ENCODE measurements at places on chromosomes 2 and 18.

- DNase-seq, result no peak
These were observed 245.1 kb downstream of the NEDD4L start for GRCh38 chr18:58288921-58289797.

DNA sequence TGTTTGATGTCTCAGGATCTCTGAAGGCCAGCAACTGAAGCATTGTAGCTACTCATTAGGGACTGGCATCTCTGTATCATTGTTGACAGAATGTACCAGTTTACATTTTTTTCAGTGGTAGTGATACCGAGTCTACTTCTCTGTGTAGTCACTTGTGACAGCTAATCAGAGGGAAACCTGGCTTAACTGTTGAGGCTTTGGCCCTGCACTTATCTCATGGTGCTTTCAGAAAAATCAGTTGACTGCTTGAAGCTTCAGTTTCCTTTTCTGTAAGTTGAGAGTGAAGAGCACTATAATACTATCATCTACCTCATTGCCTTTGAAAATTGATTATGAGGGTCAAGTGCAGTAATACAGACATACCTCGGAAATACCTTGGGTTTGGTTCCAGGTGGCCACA lies 90.0 kb downstream of the COMMD1 start:
- no peak for DNase-seq

GRCh38 chr2:157302492-157303099 lies 23.0 kb downstream of the ERMN start:
- DNase-seq, result no peak

GRCh38 chr2:79660557-79660956 lies 147.7 kb downstream of the CTNNA2 start:
- no peak for DNase-seq

DNA sequence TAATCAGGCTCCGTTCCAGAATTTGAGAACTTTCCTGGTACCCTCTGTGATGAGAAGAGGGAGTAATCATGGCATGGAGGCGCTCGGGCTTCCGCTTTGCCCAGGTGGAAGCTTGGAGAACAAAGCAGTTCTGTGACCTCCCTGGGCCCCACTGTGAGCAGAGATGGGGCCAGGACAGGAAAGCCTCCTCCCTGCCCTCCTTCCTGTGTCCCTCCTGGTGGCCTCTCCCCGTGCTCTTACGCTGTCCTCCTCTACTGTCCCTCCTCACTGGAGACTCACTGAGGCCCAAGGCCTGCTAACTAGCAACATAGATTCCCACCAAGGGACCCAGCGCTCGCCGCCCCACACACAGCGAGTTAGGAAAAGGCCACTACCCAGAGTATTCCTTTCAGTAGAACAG lies 119.8 kb downstream of the MAPK4 start:
- DNase-seq, result no peak

GRCh38 chr2:161017780-161018470 lies 142.3 kb upstream of the TANK start:
- DNase-seq, result no peak

GRCh38 chr18:68733707-68734106 lies 18.8 kb upstream of the TMX3 start:
- DNase-seq, result no peak

DNA sequence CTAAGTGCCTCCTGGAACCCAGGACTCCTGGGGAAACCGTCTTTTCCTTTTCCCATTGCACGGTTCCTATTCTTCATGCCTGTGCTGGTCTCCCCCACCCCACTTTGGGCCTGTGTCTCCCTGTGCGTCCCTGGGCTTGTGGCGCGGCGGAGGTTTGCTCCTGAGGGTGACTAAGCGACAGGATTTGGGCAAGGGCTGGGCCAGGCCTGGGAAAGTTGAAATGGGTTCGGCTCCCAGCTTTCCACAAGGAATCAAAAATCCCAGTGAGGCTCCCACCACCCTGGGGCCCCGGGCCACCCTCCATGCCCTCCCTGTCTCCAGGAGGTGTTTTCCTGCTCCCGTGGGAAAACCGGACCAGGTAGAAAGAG lies 197.6 kb downstream of the NDUFA10 start:
- DNase-seq, result no peak

DNA sequence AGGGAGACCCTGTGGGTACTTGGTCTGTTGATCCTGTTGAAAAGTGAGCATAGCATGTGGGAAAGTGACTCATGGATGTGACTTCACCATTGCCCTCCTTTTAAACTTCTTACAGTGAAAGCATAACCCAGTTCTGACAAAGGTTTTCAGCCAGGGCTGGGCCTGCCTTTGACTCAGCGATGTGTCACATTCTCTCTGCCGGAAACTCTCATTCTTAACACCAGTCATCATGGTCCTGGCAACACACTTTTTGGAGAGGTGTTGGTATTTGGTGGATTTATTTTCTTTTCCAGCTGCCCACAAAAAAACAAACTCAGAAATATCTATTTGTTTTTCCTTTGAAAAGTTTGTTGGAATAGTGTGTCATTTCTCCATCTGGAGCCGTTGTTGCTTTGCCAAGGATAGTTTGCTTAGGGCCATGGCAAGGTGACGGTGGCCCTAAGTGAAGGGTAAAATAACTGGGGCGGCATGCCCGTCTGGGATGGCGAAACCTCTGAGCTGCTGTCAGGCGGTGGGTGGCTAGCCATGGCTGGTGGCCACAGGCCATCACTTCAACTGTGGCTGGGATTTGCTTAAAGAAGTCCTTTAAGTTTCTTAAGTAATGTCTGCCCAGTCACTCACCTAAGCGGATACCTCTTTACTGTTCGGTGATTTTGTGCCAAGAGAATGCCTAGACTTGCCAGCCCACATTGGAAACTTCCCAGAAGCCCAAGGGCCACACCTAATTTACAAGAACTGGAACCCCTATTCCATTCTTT lies 123.3 kb downstream of the LTBP1 start:
- DNase-seq, result no peak

- no peak for DNase-seq
These were observed 613.1 kb downstream of the ZEB2 start for GRCh38 chr2:143906850-143907249.

DNA sequence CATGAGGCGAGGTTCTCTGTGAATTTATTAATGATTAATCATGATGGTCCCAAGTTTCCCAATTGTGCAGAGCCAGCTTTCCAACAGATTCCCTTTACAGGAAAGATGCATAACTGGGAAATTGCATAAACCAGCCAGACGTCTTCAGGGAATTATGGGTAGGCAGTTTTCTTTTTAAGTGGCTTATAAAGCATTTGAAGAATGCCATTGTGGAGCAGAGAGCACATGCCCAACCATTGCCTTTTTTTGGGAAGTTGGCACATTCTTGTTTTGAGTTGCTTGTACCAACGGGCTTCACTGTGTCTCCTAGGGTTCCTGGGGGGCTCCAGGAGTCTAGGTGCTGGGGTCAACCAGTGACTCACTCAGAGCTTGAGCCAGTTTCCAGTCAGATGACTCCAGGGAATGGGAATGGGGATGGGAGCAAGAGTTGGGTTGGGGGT lies 231.7 kb upstream of the FOSL2 start:
- DNase-seq, result no peak

- DNase-seq, result no peak
These were observed 54.5 kb downstream of the ODC1 start for GRCh38 chr2:10393640-10393982.

DNA sequence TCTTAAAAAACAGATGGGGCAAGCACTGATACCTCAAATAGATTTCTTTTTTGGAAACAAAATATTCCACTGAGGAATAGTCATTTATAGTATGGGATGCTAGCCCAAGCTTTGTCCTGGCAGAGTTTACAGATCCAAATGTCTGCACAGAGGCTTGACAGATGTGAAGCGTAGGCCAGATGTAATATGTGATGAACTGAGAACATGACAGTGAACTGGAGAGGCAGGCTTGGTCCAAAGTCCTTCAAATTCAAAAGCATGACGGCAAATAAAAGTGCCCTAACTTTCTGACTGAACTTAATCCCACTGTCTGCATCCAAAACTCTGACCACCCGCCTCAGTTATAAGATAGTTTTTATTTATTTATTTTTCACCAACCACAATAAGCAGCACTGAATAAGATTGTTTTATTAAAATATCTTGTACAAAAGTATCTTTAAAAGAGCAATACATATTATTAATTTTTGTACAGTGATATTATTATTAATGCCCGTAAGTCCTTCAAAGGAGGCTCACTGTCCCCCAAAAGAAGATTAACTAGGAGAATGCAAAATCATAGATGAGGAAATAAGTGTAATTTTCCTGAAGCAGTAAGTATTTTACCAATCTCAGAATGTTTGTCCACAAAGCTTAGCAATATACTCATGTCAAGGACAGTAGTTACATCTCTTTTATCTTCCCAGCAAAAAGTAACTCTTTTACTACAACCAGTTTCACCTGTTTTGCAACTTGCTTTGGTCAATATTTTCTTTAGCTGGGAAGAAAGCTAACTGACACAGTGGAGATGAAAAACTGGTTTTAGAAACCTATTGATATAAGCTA lies 10.7 kb upstream of the SPOPL start:
- no peak for DNase-seq

- DNase-seq, result no peak
These were observed 40.2 kb downstream of the MAP4K4 start for GRCh38 chr2:101737478-101738255.

- DNase-seq, result no peak
These were observed 193.5 kb downstream of the EIPR1 start for GRCh38 chr2:3184167-3184566.

GRCh38 chr2:67412424-67412823 lies 15.3 kb downstream of the ETAA1 start:
- DNase-seq, result no peak
